ENCODE measurements at places on chromosomes 6 and 20. TPM values are rescaled to one million over a fixed set of nuclear protein-coding genes. Genes with fewer than 3 reads are reported as not detected.
A peak's percentile ranks its signal among the peaks of the same experiment; 100 is the strongest.

TBXT gene
- polyA plus RNA-seq = not detected

GRCh38 chr6:6997263-6998193 is 110.2 kb upstream of the RREB1 start:
- DNase-seq = no peak

TUBE1 gene
- polyA plus RNA-seq = 11.9 TPM

GRCh38 chr20:38692436-38693411 is 31.6 kb upstream of the SLC32A1 start:
- H3K27ac ChIP-seq = peak overlapping the region; percentile 58
- H3K4me1 ChIP-seq = peaks cover 20% of the 10 kb centered on the region
- no peak overlapping the region for H3K4me3 ChIP-seq
- H3K36me3 ChIP-seq = no peaks in the 10 kb centered on the region

DNA sequence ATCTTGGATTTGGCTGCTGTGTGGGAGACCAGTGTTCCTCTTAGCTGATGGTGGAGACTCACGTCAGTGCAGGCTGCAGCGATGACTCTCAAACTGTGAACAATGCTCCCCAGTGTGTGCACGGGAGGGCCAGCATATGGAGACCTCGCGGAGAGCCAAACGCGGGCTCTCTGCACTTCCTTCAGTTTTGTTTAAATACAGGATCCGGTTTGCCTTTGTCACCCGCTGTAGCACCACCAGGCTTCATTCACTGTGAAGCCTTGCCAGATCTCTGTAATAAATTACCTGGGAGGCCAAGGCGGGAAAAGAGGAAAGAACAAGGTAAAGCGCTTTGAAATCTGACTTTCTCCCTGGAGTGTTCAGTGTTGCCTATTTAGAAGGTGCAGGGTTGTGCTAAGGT is 30.7 kb upstream of the TMEM14A start:
- H3K4me3 ChIP-seq = no peak overlapping the region
- no peak for DNase-seq
- H3K36me3 ChIP-seq = no peaks in the 10 kb centered on the region
- no peaks in the 10 kb centered on the region for H3K27me3 ChIP-seq
- H3K27ac ChIP-seq = no peak overlapping the region

SMAP1 gene
- 12.6 TPM for polyA plus RNA-seq
